ENCODE measurements at places on chromosomes 6 and 20. TPM values are rescaled to one million over a fixed set of nuclear protein-coding genes. Genes with fewer than 3 reads are reported as not detected.

EFCAB8 gene
- 1.1 TPM for total RNA-seq

MCCD1 gene
- not detected for total RNA-seq

TMEM151B gene
- not detected for total RNA-seq

AIF1 gene
- total RNA-seq = 68.3 TPM

TASP1 gene
- total RNA-seq = 32.8 TPM

ELOVL5 gene
- total RNA-seq = 62.0 TPM

GRCh38 chr6:107275330-107275865, 160.1 kb upstream of the BEND3 start:
- DNase-seq = no peak

GRCh38 chr6:106847116-106847515, 127.4 kb downstream of the CD24 start:
- no peak for DNase-seq

GRCh38 chr6:150830439-150831165, 34.9 kb upstream of the MTHFD1L start:
- DNase-seq = no peak

GRCh38 chr6:18044108-18044783, 56.8 kb upstream of the KIF13A start:
- no peak for DNase-seq

- DNase-seq = no peak
Measured at GRCh38 chr20:60117065-60117464, 158.8 kb downstream of the CDH26 start.

GRCh38 chr6:150420428-150420827, 51.6 kb downstream of the IYD start:
- DNase-seq = no peak

GRCh38 chr6:62013719-62014118, 272.3 kb downstream of the KHDRBS2 start:
- DNase-seq = no peak

- DNase-seq = no peak
Measured at GRCh38 chr6:159715166-159715565, 12.1 kb upstream of the WTAP start.

GRCh38 chr6:593139-593906, 63.6 kb downstream of the HUS1B start:
- no peak for DNase-seq
